ENCODE measurements at places on chromosomes 2 and 18. TPM values are rescaled to one million over a fixed set of nuclear protein-coding genes. Genes with fewer than 3 reads are reported as not detected.

The SCTR gene
- 0.37 TPM for total RNA-seq

The SCYGR4 gene
- not detected for total RNA-seq

The TUBB6 gene
- total RNA-seq: 8.7 TPM

The SP3 gene
- 32.8 TPM for total RNA-seq

The MYO5B gene
- 25.1 TPM for total RNA-seq

The GALNT13 gene
- not detected for total RNA-seq

The HOXD4 gene
- total RNA-seq: not detected

The IL1RL1 gene
- 2.5 TPM for total RNA-seq

The C2orf80 gene
- not detected for total RNA-seq

The MOCOS gene
- 24.8 TPM for total RNA-seq

The IL36RN gene
- not detected for total RNA-seq

- no peak for DNase-seq
These were observed 107.1 kb downstream of the THADA start for GRCh38 chr2:43488737-43489136.

DNA sequence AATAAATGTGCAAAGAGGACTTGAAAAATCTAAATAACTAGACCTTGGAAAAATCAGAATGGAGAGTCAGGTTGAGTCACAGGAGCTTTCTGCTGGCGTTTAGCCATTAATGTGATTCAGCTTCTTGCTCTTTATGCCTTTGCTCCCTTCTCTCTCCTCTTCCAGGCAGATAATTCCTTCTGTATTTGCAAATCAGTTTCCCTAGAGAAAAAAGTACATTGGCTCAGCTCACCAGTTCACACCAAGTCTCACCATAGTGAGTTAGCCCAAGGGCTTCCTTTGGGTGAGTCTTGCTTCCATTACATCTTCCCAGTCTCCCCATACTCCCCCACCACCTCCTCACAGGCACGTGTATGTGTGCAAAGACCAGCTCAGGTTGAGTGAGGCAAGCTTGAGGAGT, 73.6 kb downstream of the CYBRD1 start:
- no peak for DNase-seq

DNA sequence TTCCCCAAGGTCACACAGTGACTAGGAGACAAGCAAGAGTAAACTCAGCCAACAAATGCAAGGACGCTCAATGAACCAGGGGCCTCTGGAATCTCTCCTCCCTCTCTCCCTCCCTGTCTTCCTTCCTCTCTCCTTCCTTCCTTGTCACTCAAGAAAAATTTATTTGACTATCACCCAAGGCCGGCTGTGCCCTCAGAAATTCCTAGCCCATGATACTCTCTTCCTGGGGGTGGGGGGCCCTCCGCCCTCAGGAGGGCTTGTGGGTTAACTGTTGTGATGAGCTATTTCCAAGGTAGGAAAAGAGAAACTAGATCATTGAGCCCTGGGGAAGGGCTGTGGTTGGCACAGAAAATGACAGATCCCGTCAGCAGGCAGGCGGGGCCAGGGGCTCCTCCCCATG, 21.7 kb downstream of the INHBB start:
- no peak for DNase-seq

DNA sequence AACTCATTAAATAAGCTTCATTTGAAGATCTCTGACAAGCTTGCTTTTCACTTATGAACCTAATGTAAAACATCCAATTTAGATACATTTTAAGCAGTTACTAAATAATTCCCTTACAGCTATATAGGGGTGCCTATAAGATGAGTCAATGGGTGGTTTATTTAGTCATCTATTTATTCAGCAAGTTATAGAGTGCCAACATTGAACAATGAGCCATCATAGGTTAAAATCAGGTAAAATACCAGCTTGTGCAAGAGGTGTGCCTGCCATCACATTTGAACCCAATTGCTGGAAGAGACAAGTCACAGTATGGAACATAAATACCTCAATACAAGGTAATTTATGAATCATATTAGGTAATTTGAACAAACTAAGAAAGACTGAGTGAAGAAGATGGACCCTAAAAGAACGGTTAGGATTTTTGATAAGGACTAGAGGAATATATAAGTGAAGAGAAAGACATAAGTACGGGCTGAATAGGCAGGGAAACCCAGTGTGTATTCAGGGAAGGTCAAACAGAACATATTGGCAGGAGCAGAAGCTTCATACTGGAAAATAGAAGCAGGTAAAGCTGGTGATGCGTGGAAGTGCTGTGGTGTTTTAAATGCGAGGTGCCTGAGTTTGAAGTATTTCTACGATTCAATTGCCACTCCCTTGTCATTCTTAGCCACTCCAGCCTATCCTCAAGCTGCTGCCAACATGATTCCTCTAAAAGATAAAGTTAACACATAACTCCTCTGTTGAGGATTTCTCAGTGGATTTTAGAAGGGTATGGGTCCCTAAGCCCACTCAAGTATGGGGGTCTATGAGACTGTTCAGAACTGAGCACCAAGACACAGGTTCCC, 18.9 kb upstream of the STAT4 start:
- DNase-seq: no peak

- no peak for DNase-seq
These were observed 7.2 kb upstream of the RAB12 start for GRCh38 chr18:8602040-8602439.

DNA sequence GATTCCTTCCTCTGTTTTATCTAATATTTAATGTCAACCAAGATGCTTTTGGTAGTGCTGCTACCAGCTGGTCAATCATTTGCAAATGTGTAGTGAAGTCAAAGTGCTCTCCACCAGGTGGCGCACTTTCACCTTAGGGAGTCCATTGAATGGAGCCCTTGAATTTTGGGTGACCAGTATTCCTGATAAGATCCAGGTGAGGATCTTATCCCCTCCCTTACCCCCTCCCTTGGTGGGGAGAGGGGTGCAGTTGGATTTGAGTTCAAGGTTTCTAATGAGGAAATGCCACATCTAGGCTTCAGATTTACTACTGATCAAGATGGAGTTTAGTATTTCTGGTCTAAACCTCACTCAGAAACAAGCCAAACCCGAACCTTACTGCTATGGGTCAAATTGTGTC, 12.0 kb upstream of the E2F6 start:
- peak; percentile 86 for DNase-seq

DNA sequence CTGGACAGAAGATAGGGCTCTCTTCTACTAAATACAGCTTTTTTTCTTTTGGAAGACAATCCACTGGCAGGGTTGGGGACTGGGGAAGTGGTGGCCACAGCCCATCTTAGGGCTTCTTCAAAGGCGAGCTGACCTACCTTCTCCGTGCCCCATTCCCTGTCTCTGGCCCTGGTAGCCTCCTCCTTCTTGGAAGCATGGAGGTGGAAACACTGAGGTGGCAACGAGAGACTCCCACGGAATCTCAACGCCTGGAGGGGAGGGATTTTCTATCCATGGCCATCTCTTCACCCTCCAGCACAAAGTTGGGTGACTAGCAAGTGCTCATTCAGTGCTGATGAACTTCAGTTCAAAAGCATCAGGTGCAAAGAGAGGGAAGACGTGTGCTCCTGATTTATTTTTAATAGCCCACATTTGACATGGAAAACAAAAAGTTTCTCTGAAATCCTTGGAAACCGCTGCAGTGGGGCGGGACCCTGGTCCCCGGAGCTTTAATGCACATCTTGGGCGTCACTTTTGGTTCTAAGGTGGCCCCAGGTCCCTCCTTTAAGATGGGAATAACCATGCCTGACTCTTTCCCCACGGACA, 633 bp upstream of the ARMC9 start:
- DNase-seq: no peak

DNA sequence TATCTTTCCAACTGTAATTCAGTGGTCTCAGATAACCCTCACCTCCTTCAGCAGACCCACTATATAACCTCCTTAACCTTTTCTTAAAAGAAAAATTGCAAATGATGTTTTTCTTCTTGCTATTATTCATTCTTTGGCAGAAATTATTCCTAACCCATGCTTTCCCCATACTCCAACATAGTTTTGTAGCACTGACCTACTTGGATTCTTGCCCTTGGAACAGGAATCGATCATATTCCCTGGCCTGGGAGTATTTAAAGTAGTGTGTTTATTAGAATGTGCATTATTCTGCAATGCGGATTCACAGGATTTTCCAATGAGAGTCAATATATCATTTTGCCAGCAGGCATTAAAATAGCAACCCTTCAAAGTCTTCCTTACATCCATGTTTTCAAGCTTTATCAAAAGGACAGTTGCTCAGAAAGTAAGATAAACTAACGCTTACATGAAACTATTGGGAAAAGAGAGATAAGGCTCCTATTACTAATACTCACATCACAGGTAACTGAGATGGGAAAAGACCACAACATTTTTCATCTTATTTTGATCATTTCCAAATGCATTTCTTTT, 37.4 kb downstream of the CHN1 start:
- DNase-seq: no peak

DNA sequence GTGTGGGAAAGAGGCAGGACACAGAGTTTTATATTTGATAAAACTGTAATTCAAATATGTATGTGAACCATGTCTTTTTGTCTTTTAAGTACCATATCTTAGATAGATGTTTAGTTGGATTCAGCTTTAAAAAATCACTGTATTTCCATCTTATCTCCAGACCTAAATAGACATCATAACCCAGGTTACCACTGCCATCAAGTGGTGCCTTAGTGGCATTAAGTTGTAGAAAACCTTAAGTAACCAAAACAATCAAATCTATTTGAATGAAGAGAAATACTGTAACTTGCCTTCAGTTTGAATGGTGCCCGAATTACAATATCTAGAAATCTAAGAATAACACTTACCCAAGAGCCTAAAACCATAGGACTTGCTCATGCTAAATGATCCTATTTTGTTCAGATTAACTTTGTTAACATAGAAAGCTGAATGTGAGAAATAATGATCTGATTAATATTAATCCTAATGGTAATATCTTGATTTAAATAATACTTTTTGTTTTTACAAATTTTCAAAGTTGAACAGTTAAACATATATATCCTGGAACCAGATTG, 92.5 kb upstream of the MAP2 start:
- DNase-seq: no peak

- no peak for DNase-seq
These were observed 50.6 kb upstream of the TFCP2L1 start for GRCh38 chr2:121335294-121336290.

GRCh38 chr18:2538844-2539243, 32.5 kb downstream of the METTL4 start:
- no peak for DNase-seq

GRCh38 chr2:141015341-141016047, 1115.3 kb downstream of the LRP1B start:
- DNase-seq: no peak

DNA sequence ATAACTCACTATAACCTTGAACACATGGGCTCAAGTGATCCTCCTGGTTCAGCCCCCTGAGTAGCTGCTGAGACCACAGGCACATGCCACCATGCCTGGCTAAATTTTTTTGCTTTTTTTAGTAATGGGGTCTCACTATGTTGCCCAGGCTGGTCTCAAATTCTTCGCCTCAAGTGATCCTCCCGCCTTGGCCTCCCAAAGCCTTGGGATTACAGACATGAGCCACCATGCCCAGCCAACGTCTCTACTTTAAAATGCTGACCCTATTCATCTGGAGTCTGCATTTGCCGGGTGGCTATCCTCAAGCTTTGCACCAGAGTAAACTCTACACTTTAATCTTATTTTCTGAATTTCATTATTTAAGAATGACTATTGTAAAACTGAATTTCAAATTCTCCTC, 37.6 kb upstream of the RALBP1 start:
- DNase-seq: no peak

- DNase-seq: no peak
These were observed 260.7 kb upstream of the MGAT5 start for GRCh38 chr2:133993160-133993559.

DNA sequence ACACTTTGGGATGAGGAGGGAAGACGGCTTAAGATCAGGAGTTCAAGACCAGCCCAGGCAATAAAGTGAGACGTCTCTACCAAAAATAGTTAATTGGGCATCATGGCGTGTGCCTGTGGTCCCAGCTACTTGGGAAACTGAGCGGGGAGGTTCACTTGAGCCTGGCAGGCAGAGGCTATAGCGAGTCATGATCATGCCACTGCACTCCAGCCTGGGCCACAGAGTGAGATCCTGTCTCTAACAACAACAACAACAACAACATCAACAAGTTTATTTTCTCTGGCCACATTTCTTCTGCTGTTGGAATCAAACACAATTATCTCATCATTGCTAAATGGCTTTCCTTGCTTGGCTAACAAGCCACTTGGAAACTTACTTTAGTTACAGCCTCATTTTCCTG, 13.4 kb downstream of the NIFK start:
- DNase-seq: no peak

- no peak for DNase-seq
These were observed 72.0 kb upstream of the CHAC2 start for GRCh38 chr2:53695575-53695974.

GRCh38 chr18:26159353-26159752, 25.7 kb downstream of the PSMA8 start:
- DNase-seq: no peak

DNA sequence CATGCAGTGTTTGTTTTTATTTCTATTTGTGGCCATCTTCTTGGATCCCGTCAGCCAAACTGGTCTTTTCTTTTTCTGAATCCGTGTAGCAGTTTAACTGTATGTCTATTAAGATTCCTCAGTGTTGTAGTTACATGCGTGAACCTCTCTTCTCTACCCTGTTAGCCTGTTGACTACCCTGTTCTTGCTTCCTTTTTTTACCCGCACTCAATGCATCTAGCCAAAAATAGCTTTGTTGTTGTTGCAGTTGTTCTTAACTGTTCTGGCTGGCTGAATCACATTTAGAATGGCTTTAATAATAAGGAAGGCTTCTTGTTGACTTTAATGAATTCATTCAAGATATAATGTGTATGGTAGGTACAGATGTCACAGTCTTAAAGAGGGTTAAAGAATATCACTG, 137.1 kb downstream of the LCLAT1 start:
- DNase-seq: no peak

GRCh38 chr2:188181884-188182283, 109.8 kb upstream of the GULP1 start:
- no peak for DNase-seq

GRCh38 chr2:119701352-119701751, 22.4 kb downstream of the TMEM177 start:
- no peak for DNase-seq

DNA sequence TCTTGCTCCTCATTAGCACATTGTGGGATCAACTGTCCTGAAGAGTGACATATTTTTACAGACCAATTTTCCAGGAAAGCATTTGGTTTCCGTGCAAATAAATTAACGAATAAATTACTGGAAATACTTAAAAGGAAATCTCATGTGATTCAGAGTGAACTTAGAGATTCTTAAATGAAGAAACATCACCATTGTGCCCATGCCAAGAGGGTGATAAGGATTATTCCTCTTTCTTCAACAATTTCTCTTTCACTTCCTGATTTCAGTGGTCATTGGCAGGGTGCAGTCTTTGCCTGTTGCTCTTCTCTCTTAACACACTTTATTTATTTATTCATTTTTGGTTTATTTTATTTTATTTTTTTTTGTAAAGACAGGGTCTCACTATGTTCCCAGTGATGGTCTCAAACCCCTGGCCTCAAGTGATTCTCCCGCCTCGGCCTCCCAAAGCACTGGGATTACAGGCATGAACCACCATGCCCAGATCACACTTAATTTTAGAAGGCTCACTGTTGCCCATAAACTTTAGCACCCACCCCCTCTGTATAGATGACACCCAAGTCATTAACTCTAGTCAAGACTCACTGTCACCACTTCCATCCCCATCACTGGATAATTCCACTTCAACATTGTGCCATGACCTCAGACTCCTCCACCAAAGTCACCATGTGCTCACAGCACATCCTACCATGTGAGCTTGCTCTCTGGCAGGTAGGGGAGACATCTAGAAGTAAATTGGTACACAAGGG, 92.6 kb upstream of the CERS6 start:
- DNase-seq: no peak
